ENCODE measurements at places on chromosomes 2 and 18.
A peak's percentile ranks its signal among the peaks of the same experiment; 100 is the strongest.

GRCh38 chr2:187299122-187299906, 148.7 kb downstream of the CALCRL start:
- DNase-seq, result no peak

GRCh38 chr2:133562558-133562957, 5.7 kb downstream of the NCKAP5 start:
- no peak for DNase-seq

DNA sequence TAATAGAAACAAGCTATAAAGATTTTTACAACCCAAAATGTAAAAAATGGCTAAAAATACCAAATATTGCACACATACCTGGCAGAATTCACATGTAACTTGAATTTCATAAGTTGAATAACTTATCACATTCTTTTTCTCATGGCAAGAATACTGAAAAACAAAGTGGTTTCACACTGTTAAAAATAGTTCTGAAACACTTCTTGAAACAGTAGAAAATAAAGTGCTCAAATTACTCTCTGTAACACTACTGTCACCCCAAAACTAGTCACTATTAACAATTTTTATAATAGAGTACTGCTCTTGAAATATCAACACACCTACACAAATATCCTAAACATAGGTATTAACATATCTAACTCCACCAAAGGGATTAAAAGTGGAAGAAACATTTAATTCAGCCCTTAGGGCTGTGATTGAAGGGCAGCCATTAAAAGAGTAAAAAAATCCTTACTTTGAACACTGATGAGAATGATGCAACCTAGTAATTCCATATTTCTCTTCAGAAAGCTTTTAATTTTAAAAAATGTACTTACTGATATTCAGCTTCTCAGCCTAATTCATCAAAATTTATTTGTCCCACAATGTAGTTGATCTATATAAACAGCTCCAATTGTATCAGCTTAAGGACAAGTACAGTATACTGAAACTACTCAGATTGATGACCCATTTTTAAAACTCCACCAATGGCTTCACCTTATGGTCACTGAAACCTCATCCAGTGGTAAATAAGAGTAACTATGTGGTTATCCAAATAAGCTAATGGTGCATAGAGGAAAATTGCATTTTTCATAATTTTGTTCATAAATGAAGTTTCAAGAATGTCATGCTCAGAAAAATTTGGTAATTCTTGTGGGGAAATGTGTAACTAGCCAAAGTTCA, 31.4 kb downstream of the ATF2 start:
- no peak for DNase-seq

GRCh38 chr2:11090187-11090586, 65.1 kb upstream of the SLC66A3 start:
- no peak for DNase-seq

GRCh38 chr2:196513796-196514526, 125.6 kb upstream of the CCDC150 start:
- DNase-seq, result no peak

DNA sequence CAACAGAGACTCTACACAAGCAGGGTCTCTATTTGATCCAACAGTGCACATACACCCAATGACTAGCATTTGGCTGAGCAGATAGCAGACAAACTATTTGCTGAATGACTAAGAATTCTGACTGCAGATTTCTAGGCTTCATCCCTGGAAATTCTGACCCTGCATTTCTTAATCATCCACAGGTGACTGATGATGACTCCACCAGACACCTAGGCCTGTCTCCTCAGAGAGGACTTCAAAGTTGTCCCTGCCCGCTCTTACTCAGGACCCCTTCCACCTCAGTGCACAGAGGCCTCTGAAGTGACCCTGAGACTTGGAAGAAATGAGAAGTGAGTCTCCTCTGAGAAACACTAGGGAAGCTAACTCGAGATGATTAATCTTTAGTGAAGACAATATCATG, 51.3 kb downstream of the SEPTIN10 start:
- no peak for DNase-seq

DNA sequence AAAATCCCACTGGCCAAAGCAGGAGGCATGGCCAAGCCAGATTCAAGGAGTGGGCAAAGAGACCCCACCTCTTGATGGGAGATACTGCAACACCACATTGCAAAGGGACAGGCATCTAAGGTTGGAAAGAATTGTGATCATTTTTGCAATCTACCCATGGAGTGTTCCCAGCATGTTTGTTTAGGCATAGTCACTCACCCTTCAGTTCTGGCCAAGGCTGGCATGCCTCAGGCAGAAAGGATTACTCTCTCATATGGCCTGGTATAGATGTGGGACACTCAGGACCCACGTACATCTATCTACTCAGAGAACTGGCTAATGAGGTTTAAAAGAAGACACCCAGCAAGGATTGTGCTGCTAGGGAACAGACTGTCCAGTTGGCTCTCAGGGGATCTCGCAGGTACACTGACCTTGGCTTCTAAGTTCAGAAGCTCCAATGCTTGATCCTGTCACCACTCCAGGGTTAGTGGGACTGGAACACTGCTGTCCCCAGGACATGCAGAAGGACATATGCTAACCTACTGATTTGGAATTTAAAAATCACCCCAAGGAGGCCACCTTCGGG, 183.7 kb downstream of the KLHL29 start:
- DNase-seq, result no peak

- no peak for DNase-seq
Measured at GRCh38 chr18:23141104-23141999, 6.1 kb downstream of the CABLES1 start.

DNA sequence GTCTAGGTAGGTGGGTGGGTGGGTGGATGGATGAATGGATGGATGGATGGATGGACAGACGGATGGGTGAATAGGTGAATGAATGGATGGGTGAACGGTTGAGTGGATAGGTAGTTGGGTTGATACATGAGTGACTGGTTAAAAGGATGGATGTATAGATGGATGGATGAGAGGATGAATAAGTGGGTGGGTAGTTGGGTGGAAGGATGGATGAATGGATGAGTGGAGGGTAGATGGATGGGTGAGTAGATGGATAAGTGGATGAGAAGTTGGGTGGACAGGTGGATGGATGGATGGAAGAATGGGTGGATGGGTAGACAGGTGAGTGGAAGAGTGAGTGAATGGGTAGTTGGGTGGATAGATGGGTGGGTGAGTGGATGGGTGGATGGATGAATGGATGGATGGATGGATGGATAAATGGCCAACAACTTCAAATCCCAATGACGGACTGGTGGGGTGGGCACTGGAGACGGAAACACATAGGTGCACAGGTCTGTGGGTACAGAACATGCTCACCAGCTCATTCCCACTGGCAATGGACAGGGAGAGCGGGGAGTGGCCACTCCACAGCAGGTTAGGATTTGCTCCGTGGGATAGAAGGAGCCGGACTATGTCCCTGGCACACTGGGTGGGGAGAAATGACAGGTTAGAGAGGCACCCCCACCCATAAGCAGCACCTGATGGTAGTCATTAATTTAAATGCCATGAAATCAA, 48.8 kb downstream of the ANKMY1 start:
- DNase-seq, result no peak

- DNase-seq, result peak; percentile 57
Measured at GRCh38 chr2:237475704-237476141, 11.3 kb upstream of the MLPH start.

DNA sequence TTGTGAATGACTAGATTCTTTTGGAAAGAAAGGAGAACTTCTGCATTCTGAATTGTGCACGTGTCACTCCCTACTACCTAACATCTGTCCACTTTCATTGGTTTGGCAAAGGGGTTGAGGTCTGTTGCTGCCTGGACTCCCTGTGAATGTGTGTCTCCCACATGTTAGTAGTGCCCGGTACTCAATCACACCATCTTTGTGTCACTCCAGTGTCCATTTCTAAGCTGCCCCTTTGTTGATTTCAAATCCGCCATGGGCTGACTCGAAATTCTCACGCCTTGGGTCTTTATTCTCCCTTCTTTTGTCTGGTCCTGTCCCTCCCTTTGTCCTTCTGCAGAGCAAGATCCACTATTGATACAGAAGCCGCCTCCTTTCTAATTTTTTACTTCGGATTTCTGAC, 7.5 kb downstream of the DPYSL5 start:
- no peak for DNase-seq
